NCI-H1092 (cell line): ENCODE measurements at places on chromosomes 5 and 9.

GRCh38 chr9:90485028-90485427 is 157.6 kb downstream of the DIRAS2 start:
- DNase-seq: no peak

DNA sequence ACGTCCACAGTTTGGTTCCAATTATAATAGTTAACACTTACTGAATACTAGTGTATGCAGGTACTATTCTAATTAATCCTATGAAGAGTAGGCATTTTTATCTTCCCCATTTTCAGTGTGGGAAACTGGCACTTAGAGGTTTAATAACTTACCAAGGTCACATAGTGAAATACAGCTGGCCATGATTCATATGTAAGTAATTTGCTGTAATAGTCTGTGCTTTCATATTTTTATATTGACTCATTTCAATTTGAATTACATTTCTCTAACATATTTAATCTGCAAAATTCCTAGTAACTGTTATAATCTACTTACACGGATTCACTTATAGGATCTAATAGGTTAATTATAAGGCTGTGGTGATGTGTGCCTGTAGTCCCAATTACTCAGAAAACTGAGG is 19.4 kb downstream of the CCNH start:
- no peak for DNase-seq

DNA sequence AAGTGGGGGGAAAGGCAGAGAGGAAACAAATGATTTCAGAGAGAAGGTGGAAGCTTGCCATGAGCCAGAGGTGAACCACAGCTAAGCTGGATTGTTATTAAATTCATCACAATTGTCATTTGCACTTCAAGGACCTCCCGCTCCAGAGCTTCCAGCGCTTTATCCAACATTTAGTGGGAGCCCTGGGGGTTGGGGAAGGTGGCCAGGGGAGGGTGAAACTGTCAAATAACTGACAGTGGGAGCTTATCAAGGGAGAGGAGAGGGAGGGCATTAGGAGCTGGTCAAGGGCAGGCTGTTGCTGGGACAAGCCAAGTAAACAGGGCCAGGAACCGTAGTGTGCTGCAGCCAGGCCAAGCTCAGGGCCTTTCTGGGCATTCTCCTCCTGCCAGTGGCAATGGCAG is 71.5 kb downstream of the SIL1 start:
- no peak for DNase-seq

GRCh38 chr5:67052034-67052433 is 144.6 kb downstream of the CD180 start:
- no peak for DNase-seq

DNA sequence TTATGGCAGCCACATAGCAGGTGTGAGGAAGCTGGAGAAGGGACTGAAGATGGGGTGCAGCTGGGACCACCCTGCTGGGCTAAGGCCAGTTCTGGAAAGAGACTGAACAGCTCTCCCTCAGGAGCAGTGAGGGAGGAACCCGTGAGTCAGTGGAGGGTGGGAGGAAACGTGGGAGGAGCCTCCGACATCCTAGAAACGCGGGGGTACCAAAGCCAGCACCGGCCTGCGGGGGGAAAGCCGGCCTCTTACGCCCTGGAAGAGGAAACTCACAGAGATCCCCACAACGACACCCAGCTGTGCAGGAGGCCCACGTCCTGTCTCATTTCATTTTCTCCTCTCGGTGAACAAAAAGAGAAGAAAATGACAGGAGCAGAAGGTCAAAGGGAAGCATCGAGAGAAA is 185.8 kb upstream of the IRX4 start:
- DNase-seq: no peak
